ENCODE measurements at places on chromosomes 11 and 22.

DNA sequence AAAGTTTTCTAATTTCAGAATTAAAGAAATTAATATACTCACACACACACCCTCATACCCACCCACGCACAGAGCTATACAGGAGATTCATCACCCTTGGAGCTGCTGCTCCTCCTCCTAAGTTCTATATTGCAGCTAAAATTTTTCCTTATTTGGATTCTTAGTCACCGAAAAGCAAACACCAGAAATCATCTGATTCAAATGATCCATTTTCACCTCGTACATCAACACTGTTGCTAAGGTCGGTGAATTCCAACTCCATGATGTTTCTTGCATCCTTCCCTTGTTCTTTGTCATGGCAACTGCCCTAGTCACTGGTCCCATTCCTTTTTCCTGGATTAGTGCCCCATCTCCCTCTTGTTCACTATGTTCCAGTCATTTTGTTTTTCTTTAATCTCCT, 286.2 kb downstream of the GRM5 start:
- no peak for DNase-seq

GRCh38 chr22:19863571-19863970, 8.9 kb upstream of the GNB1L start:
- no peak for DNase-seq

DNA sequence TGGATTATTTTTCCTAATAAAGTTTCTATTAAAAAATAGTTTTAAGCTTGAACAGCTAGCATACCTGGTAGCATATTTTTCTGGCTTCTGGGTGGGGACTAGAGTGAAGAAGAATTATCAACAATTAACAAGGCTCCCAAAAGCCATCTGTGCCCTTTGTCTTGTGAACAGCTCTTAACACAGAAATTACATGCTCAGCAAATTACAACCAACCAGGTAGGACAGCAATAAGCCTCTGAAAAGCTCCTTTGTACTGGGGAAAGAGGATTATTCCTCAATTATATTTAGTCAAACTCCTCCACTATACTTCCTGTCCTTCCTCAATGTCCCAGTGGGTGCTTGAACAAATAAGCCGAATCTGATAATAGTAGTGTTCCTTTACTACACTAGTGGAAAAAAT, 162.8 kb downstream of the RAB38 start:
- DNase-seq: no peak

DNA sequence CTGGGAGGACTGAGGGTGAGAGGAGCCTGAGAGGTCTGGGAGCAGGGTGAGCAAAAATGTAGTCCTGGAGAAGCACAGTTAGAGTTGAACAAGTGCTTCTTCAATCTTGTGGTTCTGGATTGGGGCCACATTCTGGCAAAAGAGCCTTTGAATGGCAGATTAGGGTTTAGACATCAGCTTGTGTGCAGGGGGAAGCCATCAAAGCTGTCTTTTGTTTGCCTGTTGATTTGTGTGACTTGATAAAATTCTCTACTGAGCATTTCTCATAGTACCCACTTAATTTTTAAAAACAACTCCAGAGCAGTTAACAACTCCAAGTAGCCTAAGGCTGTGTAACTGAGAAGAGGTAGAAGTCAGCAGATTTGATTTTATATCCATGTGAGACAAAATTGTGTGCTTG, 166.2 kb downstream of the FAT3 start:
- no peak for DNase-seq

GRCh38 chr11:61598886-61599868, 18.3 kb upstream of the SYT7 start:
- DNase-seq: no peak

DNA sequence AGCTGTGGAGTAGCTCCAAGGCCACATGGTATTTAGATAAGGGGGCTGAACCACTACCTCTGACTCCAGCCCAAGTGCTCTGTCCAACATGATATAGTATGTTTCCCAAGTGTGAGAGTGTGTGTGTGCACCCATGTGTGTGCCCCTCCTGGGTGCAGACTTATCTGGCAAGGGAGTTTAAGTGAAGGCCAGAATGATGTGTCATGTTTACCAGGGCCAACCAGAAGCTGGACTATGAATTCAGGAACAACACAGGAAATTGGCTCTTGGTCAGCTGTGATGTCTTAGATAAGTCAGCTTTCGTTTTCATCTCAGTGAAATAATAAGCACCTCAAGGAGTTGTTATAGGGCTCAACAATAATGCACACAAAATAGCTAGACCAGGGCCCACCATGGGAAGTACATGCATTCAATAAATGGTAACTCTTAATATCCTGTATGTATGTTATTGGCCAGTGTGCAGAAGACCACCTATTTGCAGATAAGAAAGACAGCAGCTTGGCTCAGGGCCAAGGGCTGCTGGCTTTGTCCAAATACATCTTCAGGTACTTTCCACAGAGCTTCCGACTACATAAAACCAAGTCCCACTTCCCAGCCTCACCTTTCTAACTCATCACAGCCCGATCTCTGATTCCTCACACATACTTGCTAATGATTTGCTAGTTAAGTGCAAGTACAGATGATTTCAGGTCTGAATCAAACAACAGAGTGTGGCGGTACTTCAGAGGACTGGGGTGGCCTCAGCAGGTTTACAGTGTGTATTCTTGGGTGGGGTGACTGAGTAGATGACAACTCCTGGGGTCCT, 120.9 kb downstream of the ME3 start:
- DNase-seq: no peak

GRCh38 chr11:61071913-61072312, 30.4 kb upstream of the CD5 start:
- DNase-seq: no peak

DNA sequence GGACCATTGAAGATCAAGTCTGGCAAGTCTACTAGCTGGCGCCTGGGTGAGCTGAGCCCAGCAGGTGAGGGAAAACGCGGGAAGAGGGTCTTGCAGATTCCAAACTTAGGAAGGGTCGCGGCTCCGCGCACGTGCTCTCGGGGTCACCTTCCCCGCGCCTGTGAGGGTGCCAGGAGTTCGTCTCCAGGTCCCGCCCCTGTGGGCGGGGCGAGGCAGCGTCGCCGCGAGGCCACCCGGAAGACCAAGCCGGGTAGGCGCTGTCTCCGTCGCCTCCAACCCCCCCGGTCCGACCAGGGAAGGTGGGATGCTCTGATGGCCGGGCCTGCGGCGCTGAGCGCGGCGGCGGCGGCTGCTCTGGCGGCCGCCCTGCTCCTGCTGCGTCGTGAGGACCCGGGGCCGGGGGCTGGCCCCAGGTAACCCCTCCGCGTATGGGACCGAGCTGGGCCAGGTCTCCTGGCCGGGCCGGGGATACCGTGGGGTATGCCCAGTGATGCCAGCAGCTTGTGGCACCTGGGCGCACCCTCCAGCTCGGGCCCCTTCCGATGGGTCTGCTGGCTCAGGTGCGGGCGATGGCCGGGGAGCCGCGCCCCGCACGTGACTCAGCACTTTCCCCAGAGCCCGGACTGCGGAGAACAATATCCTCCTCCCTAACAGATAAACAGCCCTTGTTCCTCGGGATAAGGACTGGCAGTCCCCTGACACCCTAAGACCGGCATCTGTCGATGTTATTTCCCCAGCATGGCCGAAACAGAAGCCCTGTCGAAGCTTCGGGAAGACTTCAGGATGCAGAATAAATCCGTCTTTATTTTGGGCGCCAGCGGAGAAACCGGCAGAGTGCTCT, at the start of gene HTATIP2:
HTATIP2 (plus strand) TSS at position 215 of the 841 bp plus-strand sequence; CDS start at position 739, 524 bp downstream.
- DNase-seq: peak; percentile 82

GRCh38 chr22:36730176-36730858, 26.8 kb upstream of the CACNG2 start:
- DNase-seq: no peak

- DNase-seq: no peak
Measured at GRCh38 chr11:82450996-82451395, 282.7 kb downstream of the FAM181B start.

DNA sequence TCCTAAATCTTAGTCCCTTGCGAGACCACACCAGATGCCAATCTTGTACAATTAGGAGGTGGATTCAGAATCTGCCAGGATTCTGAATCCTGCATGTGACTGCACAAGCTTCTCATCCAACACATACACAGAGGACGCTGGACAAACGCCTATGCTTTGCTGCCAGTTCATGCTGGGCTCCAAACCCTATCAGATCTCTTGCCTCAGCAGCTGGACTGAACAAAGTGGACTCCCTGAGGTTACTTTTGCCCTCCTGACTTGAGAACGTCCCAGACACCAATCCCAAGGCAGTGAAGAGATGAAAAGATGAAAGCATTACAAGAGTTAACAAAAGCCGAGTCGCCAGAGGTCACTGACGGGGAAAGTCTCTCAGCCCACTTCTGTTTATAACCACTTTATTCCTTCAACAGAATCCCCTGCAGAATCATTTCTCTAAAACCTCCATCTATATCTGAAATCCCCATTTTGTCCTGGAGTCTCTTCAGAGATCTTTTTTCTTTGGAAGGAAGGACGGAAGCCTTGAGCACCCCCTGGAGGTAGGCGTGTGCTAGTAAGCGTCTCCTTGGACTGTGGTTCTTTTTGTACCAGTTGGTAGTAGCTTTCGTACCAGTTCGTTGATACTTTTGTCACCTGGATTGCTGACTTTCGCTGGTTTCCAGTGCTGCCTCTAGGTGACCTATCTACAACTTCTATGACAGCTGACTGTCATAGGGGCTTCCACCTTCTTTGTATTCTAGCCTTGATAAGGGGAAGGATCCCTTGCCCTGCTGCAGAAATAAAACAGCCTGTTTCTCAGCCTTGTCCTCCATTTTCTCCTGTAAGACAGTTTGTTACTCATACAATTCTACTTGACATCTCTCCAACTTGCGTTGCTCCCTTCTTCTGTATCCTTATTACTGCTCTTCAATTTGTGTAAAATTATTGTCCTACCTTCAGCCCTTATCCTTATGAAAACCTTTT, 26.1 kb upstream of the EED start:
- DNase-seq: peak; percentile 75

GRCh38 chr11:39817241-39817640, 1642.2 kb downstream of the LRRC4C start:
- DNase-seq: no peak

DNA sequence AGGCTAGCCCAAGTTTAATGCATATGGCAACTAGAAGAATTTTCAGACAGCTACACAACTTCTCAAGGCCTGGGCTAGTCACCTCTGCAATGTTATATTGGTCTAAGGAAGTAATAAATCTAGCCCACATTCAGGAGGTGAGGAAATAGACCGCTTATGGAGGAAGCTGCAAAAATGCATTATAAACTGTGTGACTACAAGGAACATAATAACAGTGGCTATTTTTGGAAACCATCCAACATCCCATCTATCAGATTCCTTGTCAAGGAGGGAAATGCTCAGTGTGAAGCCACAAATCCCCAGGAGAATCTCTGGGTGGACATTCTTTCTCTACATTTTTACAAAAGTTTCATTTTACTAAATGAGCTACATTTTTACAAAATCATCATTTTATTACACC, 76.1 kb downstream of the BBOX1 start:
- no peak for DNase-seq

- DNase-seq: peak; percentile 23
Measured at GRCh38 chr11:23797624-23798419, 699.0 kb upstream of the LUZP2 start.

DNA sequence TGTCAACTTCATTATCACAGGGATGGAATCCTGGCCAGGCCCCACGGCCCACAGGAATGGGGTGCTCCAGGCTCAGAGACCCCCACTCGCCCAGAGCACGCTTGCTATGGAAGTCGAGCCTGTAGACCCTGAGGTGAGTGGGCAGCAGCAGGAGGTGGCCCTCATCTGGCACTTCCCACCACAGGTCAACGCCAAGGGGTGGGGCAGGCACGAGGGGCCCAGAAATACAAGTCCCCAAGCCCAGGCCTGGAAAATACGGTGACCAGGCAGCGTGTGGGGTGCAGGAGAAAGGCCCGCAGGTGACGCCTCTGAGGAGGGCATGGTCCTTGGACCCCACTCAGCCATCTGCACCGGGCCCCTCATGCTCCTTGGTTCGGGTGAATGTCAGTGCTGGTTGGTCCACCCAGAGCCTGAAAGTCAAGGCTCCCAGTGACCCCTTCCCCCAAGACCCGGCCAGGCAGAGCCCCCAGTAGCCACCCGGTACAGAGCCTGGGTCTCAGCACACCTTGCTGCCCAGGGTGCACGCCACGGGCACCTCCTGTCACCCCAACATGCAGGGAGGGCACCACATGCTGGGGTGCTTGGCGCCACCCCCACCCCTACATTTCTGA, 2.4 kb downstream of the MOB2 start:
- DNase-seq: no peak

- DNase-seq: no peak
Measured at GRCh38 chr11:73962101-73962705, 11.4 kb downstream of the DNAJB13 start.

DNA sequence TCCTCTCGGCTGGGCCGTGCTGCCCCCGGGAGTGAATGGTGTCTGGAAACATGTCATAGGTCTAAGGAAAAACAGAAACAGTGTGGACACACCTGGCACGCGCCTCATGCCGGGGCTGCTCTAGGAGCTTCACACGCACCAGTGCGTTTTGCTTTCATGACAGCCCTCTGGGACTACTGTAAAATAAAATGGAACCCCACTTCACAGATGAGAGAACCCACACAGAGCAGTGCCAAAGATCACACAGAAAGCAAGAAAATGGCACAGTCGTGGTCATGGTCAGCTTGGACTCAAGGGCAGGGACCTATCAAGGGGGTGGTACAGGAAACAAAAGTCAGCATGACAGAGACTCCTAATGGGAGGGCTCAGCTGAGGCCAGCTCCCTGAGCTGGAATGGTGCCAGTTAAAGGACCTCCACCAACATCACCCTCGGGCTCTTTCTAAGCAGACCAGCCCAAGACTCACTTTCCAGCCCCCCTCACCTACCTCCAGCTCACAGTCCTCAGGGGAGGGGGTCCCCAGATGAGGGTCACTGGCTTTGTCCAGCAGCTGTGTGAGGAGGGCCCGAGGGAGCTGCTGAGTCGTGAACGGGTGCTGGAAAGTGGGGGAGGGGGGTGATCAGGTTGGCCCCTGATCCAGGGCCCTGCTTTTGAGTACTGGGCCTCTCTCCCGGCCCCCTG, 3.3 kb downstream of the MAP4K2 start:
- no peak for DNase-seq

DNA sequence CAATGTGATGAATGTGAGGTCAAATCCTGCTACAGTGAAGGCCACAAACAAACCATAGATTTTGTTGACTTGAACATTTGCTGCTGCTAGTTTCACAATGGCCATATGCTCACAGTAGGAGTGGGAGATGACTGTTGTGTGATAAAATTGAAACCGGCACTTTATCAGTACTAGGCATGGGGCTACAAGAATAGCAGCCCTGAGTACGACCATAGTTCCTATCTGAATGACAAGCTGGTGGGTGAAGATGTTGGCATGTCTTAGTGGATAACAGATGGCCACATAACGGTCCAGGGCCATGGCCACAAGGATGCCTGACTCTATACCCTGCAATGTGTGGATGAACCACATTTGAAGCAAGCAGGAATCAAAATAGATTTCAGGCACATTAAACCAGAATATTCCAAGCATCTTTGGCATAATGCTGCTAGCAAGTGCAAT, 2.8 kb downstream of the OR52A1 start:
- no peak for DNase-seq
